CD4-positive, alpha-beta T cell treated with Interleukin-10 for 1 hour (primary cell): ENCODE measurements at places on chromosomes 4 and X.

GRCh38 chr4:47213971-47214370 lies 182.6 kb downstream of the GABRB1 start:
- no peak for DNase-seq

GRCh38 chr4:121253961-121254360 lies 89.8 kb upstream of the TNIP3 start:
- DNase-seq = peak; percentile 66

GRCh38 chrX:149715468-149715867 lies 3.6 kb downstream of the MAGEA11 start:
- no peak for DNase-seq

GRCh38 chrX:5586726-5587125 lies 641.9 kb downstream of the NLGN4X start:
- DNase-seq = no peak

DNA sequence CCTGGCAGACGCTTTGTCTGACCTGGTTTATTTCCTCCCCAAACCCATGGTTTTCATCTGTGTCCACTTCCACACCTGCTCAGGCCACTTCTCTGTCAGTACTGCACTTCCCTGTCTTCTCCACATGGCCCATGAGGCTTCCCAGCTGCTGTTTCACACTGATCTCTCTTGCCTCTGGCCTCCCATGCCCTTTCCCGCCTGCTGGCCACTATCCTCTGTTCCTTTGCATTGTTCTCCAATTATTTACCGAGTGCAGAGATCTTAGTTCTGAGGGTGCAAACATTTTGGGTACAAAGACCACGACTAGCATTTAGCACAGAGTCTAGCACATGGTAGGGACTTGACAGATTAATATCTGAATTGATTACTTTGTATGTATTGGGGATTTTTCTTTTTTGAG lies 174.8 kb upstream of the NPY2R start:
- no peak for DNase-seq

DNA sequence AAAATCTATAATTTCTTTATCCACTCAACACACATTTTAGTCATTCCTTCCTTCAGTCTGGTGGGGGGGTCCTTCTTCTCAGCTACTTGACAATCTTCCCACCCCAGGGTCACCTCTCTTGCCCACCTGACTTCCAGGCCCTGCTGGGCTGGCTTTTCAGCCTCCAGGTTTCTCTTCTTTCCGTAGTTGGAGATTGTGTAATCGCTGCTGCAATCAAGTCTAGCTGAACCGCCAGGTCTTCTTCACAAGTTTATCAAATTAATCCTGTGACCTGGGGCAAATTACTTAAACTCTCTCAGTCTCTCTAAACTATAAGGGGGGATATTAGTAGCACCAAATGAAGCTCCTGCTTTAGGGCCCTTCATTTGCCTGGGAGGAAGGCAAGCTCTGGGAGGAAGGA lies 102.9 kb upstream of the TNIP3 start:
- no peak for DNase-seq

DNA sequence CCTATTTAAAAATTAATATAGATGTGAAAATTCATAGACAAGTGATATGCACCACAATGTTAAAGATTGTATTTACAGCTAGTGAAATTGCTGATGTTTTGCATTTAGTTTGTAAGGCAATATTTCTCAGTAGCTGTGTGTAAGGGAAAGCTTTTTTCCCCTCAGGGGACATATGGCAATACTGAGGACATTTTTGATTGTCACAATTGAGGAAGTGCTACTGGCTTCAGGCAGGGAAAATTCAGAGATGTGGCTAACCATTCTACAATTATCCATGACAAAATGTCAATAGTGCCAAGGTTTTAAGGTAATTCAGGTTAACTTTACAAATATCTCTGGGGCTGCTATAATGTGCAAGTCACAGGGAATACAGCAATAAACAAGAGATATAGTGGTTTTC lies 66.1 kb upstream of the IL15 start:
- DNase-seq = no peak
